ENCODE measurements at places on chromosomes 2 and 18.

DNA sequence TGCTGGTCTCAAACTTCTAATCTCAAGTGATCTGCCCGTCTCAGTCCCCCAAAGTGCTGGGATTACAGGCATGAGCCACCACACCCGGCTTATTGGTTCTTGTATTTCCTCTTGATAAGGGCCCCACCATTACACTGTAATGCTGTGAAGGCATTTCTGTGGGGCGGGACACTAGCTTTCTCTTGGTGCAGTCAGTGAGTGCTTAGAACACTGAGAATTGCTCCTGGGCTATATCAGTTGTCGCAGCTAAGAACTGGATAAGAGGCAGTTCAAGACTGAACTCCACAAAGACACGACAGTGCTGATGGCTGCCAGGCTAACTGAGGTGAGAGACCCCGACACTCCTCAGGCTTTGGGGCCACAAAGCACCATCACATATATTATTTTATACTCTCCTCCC lies 2.1 kb downstream of the KHK start:
- DNase-seq = no peak

GRCh38 chr2:223469270-223470046 lies 132.7 kb downstream of the SCG2 start:
- no peak for DNase-seq

- DNase-seq = no peak
Measured at GRCh38 chr2:98487806-98488189, 43.1 kb downstream of the INPP4A start.

- DNase-seq = no peak
Measured at GRCh38 chr18:3246635-3247239, 864 bp upstream of the MYL12A start.

GRCh38 chr2:174247474-174248186 lies 702 bp downstream of the OLA1 start:
- no peak for DNase-seq

GRCh38 chr2:70946832-70947442 lies 11.2 kb downstream of the ATP6V1B1 start:
- DNase-seq = peak; percentile 8

GRCh38 chr2:184598316-184599053 lies at the start of gene ZNF804A:
Gene ZNF804A (plus strand): TSS chr2:184598529. CDS start chr2:184598960, 431 bp downstream.
- no peak for DNase-seq

GRCh38 chr2:3784731-3785130 lies 81.4 kb downstream of the DCDC2C start:
- DNase-seq = no peak

DNA sequence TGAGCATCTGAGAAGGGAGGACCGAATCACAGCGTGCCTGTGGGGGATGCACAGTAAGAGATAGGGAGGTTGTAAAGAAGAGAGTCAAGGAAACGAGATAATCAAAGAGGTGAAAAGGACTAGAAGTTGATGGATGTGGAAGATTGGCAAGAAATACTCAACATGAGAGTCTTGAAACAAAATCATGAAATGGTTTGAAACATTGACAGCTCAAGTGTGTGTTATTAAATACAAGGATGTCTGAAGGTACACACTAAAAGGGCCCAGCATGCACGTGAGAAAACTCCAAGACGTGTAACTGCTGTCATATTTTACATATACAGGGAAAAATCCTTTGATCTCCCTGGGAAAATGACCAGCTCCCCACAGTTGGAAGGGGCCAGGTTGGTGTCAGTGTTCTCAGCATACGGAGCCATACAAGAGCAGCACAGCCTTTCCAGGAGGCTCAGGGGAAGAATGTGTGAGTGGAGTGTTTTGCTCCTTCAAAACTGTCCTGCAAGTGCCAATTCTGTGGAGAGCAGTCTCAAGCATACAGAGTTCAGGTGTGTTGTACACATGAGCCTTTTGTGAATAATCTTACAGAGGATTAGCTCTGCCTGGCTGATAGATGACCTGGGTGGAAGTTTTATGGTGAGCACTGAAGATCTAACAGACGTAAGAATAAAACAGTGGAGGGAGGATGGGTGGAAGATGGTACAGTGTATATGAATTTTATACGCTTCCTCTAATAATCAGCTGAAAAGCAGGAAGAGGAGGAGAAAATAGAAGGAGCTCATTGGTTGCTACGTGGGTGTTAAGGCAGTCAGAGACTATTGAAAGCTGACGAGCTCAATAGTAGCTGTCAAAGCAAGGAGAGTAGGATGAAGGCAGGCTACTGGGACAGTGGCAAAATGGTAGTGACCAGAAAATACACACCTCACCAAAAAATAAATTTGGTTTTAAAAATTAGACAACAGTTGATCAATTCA lies 126.8 kb downstream of the ATP9B start:
- DNase-seq = no peak

DNA sequence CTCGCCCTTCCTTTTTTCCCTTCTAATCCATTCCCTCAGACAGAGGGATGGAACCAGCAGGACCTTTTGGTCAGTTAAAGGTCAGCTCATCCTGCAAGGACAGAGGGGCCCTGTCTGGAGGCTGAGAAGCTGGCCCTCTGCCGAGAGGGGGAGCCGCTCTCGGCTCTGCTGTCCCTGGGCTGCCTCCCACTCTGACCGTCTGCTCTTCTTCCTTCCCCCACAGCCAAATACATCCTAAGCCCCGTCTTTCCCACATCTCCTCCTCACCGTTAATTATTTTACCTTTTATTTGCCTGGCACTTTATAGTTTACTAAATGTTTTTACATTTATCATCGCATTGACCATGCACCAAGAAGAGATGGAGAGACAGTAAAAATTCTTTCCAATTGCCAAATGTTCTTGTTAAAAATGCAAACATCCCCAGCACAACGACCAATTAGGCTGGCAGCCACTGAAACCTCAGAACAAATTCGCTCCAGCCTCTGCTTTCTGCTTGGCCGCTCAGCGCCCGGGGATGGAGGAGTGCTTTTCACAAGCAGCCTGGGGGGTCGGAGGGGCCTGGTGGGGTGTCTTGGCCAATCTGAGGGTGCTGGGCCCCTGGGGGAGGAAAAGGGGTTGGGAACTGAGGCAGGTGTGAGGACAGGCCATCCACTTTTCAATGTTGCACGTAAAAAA lies 123.7 kb downstream of the TNS1 start:
- no peak for DNase-seq

GRCh38 chr2:174971868-174972781 lies 33.1 kb downstream of the CHN1 start:
- DNase-seq = no peak

DNA sequence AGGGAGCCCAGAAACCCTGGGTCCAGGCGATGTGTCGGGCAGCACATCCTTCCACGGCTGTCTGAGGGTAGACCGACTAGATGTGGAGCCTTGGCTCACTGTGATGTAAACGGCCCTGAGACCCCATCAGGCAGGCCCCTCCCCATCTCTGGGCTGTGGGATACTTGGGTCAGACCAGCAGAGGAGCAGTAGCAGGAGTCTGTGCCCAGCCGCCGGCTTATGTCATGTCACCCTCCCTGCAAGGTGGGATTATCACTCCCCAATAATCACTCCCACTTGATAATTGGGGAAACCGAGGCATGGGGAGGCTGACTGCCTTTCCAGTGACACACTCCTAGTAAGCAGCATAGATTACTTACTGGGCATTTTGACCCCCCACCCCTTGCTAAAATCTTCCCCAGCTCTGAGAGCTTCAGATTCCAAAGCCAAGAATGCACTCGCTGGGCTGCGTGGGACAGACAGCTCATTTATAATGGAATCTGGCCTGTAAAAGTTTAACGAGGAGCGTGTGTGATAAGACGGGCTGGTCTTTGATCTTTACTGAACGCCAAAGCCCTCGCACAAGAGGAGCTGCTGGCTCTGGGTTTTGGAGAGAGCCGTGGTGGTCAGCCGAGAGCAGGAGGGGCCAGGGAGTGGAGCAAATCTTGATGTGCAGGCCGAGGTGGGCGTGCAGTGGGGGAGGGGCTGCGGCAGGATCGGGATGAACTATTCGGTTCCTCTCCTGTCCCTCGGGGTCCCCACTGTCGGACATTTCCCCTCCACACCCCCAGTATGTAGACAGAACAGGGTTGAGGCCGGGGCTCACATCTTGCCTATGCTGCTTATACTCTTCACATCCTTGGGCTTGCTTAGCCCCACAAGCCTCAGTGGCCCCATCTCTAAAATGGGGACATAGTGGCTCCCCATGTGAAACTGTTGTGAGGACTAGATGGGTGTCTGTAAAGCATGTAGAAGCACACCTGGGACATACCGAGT lies 200.0 kb downstream of the GLI2 start:
- DNase-seq = no peak

DNA sequence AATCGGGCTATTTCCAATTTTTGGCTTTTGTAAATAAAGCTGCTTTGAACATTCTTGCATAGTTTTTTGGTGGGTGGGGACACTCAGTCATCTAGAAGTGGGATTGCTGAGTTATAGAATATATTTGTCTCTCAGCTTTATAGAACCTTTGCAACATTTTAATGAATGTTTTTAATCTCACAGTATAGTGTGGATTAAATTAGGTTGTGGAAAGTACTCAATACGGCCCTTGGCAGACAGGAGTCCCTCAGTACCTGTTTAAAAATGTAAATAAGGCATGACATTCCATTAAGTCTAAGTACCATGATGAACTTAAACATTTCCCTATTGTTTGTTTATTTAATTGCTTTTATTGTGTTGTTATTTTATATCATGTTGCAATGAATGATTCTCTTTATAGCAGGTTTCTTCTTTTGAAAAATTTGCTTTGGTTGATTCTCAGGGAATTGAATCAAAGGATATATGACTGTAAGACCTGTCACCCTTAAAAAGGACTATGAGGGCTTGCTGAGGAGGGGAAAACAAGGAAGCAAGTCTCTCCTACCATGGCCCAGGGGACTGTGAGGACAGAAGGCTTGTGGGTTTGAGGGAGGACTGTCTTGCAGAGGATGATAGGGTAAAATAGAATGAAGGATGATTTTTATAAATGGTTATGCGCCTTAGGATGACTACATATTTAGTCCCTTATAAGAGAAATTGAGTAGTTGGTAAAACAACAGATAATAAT lies 165.1 kb downstream of the RPIA start:
- no peak for DNase-seq

DNA sequence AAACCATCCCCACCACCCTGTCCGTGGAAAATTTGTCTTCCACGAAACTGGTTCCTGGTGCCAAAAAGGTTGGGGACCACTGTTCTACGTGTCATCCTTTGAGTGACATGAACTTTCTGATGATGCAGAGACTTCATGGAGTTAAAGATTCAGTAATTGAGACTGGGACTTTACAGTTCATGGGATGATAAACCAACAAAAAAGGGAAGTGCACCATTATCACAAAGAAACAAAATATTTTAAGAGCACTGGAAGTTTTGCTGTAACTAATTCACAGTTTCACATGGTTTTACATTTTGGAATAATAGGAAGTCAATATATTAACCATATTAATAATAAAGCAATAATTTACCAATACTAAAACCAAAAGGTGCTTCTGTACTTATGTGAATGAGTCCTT lies 126.8 kb downstream of the AQP4 start:
- DNase-seq = no peak

- peak; percentile 7 for DNase-seq
Measured at GRCh38 chr18:63936156-63936931, 12.8 kb upstream of the HMSD start.

DNA sequence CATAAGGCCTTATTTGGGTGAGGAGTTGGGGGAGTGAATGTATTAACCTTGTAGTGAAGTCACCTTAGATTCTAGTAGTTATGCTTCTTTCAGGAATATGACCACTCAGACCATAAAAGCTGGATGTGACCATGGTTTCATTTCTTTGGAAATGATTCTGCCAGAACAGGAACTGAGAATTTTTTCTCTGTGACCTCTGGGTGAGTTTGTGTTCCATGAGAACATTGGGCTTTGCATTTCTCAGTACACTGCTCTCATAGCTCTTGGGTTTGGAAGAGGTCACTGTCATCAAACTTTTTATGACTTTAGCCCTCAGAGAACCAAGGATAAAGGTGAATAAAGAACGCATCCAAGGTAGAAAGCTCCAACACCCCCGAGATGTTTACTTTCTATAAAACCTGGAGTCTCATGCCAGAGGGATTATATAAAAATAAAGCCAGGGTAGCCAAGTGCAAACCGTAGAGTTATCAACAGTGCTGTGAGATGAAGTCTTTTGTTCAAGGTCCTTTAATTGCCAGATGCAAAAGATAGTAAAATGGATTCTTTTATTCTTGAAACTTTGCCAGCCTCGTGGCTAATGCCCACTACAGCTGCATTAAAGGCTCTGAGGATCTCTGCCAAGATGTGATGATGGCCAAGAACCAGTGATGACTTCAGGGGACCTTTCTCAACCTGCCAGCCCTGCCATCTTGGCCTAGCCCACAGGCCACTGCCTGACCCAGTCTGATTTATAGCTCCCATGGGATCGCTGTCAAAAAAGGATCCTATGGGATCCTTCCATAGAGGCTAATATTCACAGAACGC lies 27.8 kb upstream of the MAT2A start:
- no peak for DNase-seq

DNA sequence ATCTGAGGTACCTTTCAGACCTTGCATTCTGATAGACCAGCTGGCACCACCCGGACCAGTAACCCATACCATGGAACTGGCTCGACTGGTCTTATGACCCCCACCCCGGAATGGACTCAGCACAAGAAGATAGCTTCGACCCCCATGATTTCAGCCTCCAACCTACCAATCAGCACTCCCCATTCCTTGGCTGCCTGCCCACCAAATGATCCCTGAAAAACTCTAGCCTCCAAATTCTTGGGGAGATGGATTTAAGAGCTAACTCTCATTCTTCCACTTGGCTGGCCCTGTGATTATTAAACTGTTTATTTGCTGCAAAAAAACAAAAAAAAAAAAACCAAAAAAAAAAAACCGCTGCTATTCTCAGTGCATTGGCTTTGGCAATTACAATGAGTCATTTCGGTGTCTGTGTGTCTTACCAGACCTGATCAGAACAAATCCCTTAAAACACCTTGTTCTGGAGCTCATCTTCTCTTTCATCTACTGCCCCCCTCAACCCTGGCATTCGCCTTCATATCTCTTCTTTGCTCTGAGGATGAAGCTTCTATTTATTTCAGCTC lies 60.1 kb upstream of the KIF5C start:
- DNase-seq = no peak

GRCh38 chr2:53173091-53173490 lies 594.5 kb upstream of the CHAC2 start:
- no peak for DNase-seq

- DNase-seq = no peak
Measured at GRCh38 chr2:105521616-105522015, 122.8 kb upstream of the FHL2 start.

- DNase-seq = no peak
Measured at GRCh38 chr2:88549616-88550292, 77.5 kb downstream of the EIF2AK3 start.
